Activated naive CD4-positive, alpha-beta T cell treated with Interleukin-2 at 50 U/mL for 16 hours (primary cell): ENCODE measurements at places on chromosomes 6 and 20.

- no peak for DNase-seq
These were observed 137.1 kb downstream of the ELOVL4 start for GRCh38 chr6:79810185-79810705.

DNA sequence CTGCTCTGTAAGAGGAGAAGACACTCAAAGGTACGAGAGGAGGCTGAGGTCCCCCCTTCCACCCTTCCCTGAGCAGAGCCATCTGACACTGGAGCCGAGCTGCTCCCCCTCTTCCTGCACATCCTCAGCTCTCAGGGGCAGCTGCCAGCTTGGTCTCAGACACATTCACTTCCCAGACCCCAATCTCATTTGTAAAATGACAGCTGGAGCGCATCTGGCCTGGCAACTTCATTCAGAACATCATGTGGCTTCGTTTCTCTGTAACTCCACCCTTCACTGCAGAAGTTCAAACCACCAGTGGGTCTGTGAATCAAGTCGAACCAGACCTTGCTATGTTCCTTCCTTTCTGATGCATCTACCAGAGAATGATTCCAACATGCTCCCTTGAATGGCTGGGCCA, 145.6 kb upstream of the CDH4 start:
- DNase-seq: no peak

DNA sequence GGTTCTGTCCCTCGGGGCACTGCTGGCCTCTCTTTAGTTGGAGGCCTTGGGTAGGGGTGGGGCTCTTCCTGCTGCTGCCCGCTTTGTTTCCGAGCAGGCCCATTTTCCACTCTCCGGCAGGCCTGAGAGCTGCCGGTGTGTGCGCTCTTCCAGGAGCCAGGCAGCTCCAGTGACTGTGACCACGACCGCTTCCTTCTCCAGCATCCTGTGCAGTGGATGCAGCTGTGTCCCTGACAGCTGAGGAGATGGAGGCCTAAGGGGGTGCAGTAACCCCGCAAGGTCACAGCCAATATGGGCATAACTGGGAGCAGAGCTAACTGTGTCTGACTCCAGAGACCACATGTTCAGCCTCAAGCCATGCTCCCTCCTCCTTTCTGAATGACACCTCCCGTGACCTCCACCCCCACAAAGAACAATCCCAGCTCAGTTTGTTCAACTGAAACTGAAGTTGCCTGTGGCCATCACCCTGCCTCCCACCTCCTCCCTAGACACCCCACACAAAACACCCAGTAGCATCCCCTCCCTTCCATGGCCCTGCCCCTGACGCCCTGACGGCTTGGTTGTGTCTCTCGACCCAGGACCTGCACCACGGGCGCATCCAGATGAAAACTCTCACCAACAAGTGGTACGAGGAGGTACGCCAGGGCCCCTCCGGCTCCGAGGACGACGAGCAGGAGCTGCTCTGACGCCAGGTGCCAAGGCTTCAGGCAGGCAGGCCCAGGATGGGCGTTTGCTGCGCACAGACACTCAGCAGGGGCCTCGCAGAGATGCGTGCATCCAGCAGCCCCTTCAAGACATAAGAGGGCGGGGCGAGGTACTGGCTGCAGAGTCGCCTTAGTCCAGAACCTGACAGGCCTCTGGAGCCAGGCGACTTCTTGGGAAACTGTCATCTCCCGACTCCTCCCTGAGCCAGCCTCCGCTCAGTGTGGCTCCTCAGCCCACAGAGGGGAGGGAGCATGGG, 27.8 kb downstream of the SPATA2 start:
- DNase-seq: no peak

- no peak for DNase-seq
These were observed 51.0 kb upstream of the SNAP25 start for GRCh38 chr20:10167594-10167993.
